ENCODE measurements at places on chromosomes 5 and 9.

DNA sequence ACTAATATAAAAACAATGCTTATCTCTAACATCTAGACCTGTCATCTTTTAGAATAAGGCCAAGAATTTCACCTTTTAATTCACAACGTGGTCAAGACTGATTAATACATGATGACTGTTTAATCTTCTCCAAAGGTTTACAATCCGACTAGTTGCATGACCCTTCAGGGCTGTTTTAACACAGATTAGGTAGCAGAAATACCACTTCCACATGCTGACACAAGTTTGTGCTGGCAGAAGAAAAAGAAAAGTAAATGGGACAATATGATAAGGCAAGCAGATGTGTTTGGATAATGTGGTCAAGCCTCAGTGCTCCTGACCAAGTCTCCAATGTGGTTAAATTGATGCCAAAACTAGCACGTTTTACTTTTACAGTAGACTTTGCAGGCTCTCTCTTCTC lies 31.1 kb downstream of the SEMA6A start:
- DNase-seq: no peak

DNA sequence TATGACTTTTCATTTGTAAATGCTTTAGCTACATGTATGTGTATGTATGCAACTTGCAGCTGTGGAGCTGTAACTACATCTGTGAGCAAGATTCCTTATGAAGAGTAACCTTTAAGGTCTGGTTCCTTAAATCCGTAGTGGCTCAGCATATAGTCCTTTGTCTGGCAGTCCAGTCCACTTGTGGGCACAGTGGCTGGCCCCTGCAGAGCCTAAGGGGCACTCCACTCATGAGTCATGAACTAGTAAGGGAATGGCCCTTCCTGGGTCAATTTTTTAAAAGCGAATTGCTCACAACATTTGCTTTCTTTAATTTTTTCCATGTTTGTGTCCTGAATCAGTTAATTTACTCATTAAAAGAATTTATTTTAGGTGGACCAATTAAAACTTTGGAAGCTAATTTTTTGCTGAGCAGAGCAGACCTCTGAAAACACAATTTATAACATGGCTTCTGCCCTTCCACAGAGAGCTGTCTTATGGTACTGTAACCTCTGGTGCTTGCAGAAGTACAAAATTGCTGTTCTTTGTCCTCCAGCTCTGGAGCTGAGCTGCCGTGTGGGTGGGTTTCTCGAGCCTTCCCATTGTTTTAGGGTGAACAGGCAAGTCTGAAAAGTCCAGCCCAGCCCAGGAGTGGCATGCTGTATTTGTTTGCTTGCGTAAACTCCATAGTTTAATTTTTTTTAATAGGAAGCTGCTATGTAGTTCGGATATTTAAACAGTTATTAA lies 110.1 kb downstream of the MVB12B start:
- DNase-seq: no peak

DNA sequence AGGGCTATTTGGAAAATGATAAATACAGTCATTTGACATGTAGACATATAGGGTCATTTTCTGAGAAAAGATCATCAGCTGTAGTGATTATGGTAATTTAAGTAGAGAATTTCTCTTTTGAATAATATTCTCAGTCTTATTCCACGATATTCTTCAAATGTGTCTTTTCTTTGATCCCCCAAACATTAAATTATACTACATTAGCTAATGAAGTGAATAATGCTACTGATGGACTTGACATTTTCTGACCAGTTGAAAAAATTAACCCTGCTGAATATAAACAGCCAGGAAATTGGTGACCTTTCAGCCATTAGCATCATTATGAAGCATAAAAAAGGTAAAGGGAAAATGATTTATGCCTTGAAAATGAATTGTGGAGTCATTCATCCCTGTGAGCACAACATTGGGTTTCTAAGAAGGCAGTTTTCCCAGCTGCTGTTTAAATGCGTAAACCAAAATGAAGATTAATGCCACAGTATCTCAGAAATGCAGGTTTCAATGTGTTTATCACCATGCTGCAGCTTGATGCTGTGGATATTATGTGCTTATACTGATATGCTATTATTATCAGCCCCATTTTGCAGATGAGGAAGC lies 489.1 kb downstream of the KCTD16 start:
- DNase-seq: no peak

- no peak for DNase-seq
Measured at GRCh38 chr5:149257131-149257530, 14.5 kb upstream of the AFAP1L1 start.

DNA sequence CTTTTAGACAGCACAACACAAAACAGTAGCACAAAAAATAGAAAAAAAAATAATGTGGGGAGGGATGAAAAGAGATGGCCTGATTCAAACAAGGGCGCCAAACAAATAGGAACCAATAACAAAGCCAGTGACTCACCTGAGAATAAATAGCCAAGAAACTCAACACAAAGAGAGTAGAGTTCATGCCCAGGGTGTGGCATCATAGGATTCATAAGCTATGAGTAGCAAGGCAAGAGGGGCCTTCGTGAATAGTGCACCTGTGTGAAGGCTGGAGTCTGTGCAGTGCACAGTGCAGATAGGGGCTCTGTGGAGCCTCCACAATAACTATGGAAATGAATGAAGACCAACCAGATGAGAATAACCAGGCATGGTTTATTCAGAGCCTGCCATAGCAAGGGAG lies 541.7 kb downstream of the SPOCK1 start:
- no peak for DNase-seq

- peak; percentile 66 for DNase-seq
Measured at GRCh38 chr9:7234144-7234543, 476.4 kb downstream of the KDM4C start.

DNA sequence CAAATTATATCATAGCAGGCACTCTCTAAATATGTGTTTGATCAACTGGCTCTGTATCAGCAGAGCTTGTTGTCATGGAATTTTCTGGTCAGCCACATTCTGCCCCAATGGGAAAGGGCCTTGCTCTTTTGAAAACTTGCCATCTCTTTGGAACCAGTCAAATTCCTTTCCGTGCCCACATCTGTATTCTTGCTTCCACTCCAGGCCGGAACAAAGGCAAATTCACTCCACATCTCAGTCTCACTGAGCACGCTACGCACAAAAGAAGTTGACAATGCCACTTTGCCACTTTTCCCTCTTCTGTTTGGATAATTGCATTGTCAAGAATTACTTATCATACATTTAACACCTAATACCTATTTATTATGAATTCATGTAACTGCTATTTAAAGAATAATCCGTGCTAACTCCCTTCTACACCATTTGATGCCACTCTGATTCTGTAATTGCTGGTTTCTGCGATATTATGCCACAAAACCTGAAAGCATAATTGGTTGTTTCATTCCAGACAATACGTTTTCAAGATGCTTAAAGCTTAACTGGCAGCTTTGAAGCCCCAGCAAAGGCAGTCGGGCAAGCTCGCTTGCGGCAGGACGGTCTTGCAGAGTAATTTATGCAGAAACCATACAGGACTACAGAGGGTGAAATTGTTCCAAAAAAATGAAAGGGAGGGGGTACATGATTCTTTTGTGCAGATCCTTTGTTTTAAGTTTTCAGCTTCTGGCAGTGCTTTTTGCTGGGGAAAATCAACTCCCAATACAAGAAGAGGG lies 277.7 kb downstream of the MSX2 start:
- DNase-seq: no peak

DNA sequence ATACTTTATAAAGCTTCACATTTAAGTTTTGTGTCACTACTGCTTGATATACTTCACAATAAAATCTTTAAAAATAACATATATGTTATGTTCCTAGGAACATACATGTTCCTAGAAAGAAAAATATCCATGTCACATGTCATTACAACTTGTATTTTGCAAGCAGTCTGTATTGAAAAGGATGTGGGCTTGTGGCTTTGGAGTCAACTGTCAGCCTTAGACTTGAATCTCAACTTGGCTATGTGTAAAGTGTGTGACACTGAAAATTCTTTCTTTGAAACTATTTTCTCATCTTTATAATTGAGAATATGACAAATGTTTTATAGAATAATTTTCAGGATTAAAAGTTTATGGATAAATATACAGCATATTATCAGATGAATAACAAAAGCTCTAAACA lies 273.1 kb downstream of the KIAA0825 start:
- DNase-seq: no peak

- DNase-seq: no peak
Measured at GRCh38 chr5:17061973-17062470, 125.9 kb upstream of the MYO10 start.

DNA sequence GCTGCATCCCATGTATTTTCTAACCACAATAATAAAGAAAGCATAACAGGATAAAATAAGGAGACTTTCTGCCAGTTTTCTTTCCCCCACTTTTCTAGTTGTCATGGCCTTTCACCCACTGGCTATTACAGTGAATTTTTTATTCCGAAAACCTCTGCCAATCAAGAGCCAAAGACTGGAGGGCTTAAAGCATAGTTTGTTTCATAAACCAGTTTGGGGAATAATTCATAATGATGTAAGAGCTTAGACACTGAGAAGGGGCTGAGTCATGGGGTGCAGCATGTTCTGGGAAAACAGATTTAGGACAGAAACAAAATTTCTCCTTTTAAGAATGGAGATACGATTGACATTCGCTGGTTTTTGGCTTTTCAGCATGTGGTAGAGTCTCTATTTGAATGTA lies 4.4 kb upstream of the GLIPR2 start:
- peak; percentile 88 for DNase-seq

DNA sequence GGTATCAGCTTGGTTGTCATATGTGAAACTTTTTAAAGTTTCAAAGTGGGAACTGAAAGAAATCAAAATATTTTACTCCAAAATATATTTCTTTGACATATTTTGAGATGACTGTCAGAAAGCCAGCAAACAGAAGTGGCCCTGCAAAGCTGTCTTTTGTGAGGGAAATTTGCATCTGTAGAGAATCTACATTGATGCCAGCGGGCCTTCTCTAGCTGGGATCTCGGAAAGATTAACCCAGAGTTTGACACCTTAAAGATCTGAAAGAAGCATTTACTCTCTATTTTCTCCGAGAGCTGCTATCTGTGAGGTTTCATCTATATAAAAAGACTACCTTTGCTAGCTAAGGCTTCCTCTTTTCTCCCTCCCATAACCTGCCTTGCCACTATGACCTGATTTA lies 303.6 kb downstream of the FBXL17 start:
- no peak for DNase-seq

GRCh38 chr9:128242828-128243214 lies 33.0 kb downstream of the GOLGA2 start:
- DNase-seq: no peak

DNA sequence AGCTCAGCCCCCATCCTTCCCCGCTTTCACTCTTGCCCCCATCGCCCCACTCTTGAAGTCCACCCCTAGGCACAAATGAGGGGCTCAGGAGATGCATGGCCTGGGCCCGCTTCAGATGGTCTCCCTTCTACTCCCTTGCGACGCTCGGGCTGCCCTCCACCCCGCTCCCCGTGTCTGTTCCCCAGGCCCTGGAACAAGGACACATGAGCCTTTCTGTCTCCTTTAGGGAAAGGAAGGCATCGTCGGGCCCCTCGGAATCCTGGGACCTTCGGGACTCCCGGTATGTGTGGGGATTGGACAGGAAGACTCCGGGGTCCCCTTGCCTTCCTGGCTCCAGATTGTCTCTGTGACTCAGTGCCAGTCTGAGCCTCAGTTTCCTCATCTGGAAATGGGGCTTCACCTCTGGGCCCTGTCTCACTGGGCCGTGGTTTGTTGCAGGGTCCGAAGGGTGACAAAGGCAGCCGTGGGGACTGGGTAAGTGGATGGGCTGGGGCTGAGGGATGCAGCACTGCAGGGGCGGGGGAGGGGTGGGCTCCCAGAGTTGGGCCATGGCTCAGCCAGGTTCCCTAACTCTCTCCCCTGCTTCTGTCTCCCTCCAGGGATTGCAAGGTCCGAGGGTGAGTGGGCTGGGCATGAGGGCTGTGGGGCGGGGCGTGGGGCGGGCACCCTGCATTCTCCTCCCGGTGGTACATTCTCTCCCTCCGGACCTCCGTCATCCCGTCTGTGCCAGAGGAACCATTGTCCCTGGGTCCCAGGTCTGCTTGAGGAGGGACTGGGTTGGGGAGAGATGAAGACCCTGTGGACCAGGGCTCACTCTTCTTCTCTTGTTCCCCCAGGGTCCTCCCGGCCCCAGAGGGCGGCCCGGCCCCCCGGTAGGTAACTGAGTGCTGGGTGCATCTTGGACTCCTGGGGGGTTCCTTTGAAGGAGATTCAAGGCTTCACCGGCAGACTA lies 21.8 kb upstream of the ORM1 start:
- DNase-seq: no peak
